ENCODE measurements at places on chromosomes 12 and 14.
A peak's percentile ranks its signal among the peaks of the same experiment; 100 is the strongest.

DNA sequence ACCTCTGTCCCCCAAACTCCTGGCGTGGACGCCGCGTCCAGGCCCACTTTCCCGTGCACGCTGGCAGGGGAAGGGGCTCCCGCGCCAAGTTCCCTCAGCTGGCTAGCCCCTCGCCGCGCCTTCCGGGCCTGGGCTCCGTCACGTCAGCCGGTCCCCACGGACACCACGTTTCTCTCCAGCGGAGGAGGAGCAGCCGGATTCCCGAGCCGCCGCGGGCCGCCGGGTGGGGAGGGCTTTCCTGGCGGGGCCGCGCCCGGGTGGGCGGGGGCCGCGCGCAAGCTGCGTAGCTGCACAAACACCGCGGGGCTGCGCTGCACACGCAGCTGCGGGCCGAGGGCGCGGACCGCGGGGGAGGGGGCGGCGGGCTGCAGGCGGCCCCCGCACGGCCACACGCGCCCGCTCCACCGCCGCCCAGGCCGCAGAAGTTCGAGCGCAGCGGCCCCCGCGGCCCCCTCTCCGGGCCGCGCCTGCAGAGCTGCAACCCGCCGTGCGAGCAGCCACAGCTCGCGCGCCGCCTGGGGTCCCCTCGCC, 45.1 kb upstream of the PNMA1 start:
- DNase-seq = no peak

- DNase-seq = no peak
Measured at GRCh38 chr12:123286652-123287373, 15.2 kb upstream of the CDK2AP1 start.

DNA sequence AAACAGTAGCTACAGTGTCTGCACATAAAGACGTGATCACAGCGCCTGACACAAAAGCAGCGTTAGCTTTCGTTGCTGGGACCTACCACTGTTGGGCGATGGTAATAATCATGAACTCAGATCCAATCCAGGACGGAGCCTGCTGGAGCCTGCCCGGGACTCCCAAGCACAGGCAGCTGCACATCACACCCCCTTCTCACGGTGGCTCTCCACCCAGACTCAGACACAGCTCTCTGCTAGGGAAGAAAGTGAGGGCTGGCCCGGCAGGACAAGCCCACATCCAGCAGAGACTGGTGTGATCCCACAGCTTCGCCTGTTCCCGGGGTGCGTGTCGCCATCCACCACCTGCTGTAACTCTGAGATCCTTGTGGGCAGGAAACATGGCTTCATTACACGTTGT, 49.9 kb upstream of the FOXN3 start:
- no peak for DNase-seq

- no peak for DNase-seq
Measured at GRCh38 chr12:104182144-104182543, 33.4 kb upstream of the TXNRD1 start.

DNA sequence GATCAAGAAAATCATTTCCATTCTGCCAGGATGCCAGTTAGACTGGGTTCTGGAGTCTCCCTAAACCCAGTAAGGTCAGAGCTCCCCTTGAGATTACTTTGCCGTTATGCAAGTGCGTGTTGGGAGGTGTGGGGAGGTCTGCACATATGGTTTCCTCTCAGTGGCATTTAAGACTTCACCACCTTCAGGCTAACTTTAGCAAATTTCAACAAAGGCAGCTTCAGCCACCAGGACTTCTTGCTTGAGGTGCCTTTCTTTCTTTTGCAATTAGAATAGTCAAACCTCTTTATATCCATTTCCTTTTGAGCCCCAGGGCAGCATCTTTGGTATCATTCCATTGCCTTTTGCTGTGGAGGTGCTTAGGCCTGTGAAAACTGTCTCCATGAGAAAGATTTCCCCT, 117.2 kb upstream of the CCND2 start:
- no peak for DNase-seq

DNA sequence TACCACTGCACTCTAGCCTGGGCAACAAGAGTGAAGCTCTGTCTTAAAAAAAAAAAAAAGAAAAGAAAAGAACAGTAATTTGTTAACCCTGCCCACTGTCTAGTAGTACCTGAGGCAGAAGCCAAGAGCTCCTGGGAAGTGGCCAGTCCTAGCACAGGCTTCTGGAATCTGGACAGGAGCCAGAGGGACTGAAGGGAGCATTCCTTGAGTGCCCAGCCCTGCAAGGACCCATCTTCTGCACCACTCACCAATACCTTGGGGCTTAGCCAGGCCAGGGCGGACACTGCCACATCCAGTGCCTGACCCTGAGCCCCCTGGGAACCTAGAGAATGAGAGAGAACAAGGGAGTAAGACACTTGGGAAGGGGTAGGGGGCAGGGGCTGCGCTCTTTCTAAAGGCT, 33.7 kb downstream of the PARP2 start:
- no peak for DNase-seq

DNA sequence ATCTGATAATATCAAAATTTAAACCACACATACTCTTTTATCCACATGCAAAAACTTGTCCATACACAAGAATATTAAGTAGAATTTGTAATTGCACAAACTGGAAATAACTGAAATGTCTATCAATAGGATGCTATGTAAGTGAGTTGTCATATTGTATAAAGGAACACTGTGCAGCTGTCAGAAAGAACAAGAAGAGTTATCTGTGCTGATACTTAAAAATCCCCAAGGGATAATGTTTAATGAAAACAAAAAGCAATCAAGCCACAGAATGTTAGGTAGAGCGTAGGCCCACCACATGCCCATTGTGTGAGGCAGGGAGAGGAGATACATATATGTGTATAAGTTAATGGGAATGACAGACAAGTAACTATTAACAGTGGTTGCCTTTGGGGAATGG, 25.9 kb upstream of the HIGD1C start:
- DNase-seq = no peak

- no peak for DNase-seq
Measured at GRCh38 chr12:110856542-110856941, 9.8 kb downstream of the CCDC63 start.

- no peak for DNase-seq
Measured at GRCh38 chr14:69117020-69117767, 35.7 kb downstream of the DCAF5 start.

DNA sequence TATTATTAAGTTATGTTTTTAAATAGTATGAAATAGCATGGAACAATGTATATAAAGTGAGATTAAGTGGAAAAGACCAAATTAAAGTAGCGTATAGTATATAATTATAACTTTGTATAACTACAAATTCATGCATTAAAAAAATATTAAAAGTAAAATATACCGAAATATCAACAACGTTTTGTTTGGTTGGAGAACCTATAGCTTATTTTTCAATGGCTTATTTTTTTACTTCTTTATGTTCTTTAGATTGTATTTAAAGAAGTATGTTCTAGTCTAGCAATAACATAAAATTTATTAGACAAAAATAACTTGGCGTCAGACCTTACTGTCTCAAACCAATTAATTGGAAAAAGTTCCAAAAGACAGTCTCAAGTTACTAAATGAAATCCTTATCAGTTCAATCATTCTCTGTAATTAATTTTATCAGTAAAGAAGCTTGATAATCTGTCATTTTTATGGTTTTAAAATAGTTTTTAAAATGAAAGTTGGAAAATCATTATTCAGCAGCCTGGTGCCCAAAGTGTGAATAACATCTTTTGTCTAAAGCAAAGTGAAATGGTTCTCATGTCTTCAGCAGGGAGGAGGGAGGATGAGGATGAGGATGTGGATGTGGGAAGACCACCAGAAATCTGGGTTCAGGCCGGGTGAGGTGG, 46.7 kb downstream of the IRAK3 start:
- no peak for DNase-seq

GRCh38 chr12:40820794-40821484, 128.7 kb downstream of the CNTN1 start:
- DNase-seq = no peak

- DNase-seq = no peak
Measured at GRCh38 chr12:85283560-85283959, 3.5 kb downstream of the ALX1 start.

- no peak for DNase-seq
Measured at GRCh38 chr12:90233168-90234100, 524.8 kb upstream of the ATP2B1 start.

- DNase-seq = no peak
Measured at GRCh38 chr12:51320695-51321320, 3.2 kb downstream of the BIN2 start.

GRCh38 chr12:114976959-114977358, 293.0 kb upstream of the TBX3 start:
- no peak for DNase-seq

DNA sequence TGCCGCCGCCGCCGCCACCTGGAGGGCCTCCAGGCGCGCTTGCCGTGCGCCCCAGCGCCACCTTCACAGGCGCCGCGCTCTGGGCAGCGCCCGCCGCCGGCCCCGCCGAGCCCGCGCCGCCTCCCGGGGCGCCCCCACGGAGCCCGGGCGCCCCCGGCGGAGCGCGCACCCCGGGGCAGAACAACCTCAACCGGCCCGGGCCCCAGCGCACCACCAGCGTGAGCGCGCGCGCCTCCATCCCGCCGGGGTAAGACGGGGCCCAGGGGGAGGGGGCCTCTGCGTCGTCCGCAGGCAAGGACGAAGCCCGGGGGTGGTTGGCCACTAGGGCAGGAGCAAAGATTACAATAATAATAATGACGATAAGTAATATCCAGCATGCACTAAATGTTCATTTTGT, 21.3 kb downstream of the DTX1 start:
- no peak for DNase-seq

GRCh38 chr14:40213701-40214100, 781.5 kb upstream of the FBXO33 start:
- DNase-seq = no peak

GRCh38 chr12:83619973-83620372, 933.3 kb downstream of the TMTC2 start:
- no peak for DNase-seq

GRCh38 chr12:3973973-3974644, 100.9 kb upstream of the PARP11 start:
- DNase-seq = no peak

DNA sequence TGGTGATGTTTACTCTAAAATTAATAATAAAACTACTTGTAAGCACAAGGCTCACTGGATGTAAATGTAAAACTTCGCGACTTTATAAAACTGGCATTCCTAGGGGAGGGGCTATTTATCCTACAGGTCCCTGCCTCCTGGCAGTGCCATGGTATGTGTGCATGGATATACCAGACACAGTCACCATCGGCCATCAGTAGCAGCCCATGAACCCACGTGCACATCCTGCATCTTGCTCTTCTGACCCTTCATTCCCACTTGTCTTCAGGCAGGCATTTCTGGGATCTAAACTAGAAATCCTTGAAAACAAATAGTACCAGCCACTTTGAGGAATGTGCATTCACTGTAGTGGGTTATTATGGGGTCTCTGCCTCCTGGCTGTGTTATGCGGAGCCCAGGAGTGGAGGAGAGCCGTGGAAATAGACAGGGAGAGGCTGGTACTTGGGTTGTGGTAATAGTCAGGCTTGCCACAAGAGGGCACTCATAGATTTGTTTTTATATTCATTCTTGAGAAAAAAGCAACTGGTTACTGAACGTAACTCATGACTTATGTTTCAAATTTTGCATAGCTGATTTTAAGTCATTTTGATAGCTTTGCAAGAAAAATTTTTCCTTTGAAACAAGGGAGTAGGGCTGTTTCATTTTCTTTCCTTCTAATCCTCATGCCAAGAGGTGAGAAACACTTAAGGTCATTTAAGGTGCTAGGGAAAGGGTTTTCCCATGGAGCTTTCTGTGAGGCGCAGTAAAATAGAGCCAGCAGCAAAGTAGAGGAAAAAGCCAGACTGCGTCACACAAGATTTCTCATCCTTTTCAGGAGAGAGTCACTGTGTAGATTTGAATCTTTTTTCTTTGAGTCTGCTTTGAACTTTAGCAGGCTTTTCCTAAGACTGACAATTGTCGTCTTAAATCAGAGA, 17.4 kb upstream of the GALNT16 start:
- no peak for DNase-seq

GRCh38 chr14:103628221-103628683, 759 bp upstream of the KLC1 start:
- peak; percentile 55 for DNase-seq

- DNase-seq = no peak
Measured at GRCh38 chr14:54369343-54369742, 27.5 kb upstream of the CDKN3 start.

DNA sequence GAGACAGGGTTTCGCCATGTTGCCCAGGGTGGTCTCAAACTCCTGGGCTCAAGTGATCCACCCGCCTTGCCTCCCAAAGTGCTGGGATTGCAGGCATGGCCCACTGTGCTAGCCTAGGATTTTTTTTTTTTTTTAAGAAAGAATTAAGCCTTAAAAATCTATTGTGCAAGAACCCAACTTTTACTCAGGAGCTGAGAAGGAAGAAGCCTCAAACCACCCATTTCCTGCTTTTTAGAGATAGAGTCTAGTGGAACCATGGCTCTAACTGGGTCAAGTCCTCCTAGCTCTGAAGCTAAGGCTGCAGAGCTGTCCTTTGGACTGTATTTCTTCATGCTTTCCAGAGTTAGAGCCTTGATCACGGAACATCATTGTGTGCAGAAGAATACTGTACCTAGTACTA, 1.3 kb upstream of the TSFM start:
- no peak for DNase-seq

DNA sequence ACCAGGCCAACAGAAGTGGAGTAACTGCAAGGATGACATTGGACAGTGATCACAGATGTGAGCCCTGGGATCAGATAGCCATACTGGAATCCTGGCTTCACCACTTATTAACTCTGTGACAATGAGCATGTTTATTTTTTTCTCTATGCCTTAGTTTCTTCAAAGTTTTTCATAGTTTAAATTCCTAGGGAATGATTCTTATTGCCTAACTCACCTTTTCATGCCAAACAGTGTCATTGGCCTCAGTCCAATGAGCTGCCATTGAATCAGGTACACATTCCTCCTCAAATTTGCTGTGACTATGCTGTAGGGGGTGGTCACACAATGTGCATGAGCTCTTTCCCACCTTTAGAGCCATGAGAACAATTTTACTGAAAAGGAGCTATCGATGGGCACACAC, 342.3 kb downstream of the SYT1 start:
- DNase-seq = peak; percentile 26

- DNase-seq = peak; percentile 23
Measured at GRCh38 chr12:127165567-127166392, 1101.2 kb upstream of the TMEM132C start.

- DNase-seq = no peak
Measured at GRCh38 chr14:64637735-64638473, 66.3 kb upstream of the PLEKHG3 start.

DNA sequence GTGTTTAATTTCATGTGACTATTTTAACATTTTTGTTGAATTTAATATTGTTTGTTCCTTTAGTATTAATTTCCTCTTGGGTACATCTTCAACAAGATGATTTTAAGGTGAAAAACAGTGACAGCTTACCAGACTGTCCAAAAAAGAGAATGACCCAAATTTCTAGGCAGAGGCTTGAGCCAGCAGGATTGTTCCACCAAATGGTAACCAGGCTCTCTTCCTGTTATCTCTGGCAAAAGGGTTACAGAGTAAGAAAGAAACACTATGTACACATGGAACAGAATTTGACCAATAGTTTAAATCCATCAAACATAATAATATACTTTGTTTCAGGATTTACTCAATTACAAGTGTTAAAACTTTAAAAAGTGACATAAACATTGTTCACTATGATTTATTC, 39.0 kb downstream of the YAF2 start:
- DNase-seq = no peak

GRCh38 chr14:100422556-100423316, 99.6 kb downstream of the SLC25A47 start:
- DNase-seq = no peak

Data from kidney epithelial cell (primary cell).